ENCODE measurements at places on chromosomes 12 and 14. TPM values are rescaled to one million over a fixed set of nuclear protein-coding genes. Genes with fewer than 3 reads are reported as not detected.

BEGAIN gene
- 5.9 TPM for total RNA-seq

PPP1R3E gene
- 8.9 TPM for total RNA-seq

LMNTD1 gene
- total RNA-seq = not detected

NOVA1 gene
- 11.1 TPM for total RNA-seq

REP15 gene
- total RNA-seq = not detected

RNF34 gene
- 45.1 TPM for total RNA-seq

IL26 gene
- total RNA-seq = not detected
